ENCODE measurements at places on chromosomes 6 and 20. TPM values are rescaled to one million over a fixed set of nuclear protein-coding genes. Genes with fewer than 3 reads are reported as not detected.

SLC13A3 gene
- not detected for polyA plus RNA-seq

GRCh38 chr6:21201637-21202350 lies 391.8 kb upstream of the SOX4 start:
- no peak for DNase-seq

- DNase-seq: no peak
Observed at GRCh38 chr6:133040094-133040802, 200.9 kb upstream of the EYA4 start.

DNA sequence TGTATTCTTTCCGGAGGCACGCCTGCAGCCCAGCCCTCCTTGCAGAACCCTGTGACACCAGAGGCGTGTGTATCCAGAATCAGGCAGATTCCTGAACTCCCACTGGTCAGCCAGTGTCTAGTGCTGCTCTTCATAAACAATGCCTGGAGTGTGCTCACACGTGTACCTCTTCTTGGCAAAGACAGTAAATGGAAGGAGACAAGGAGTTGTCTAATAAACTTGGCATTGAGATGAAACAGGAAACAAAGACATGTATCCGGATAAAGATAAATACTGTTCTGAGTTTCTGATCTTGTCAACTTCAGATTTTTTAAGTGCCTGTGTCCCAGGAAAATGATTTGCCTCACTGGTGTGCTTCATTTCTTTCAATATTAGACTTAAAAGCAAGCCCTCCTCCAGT lies 1.7 kb downstream of the RPS6KA2 start:
- DNase-seq: no peak

DNA sequence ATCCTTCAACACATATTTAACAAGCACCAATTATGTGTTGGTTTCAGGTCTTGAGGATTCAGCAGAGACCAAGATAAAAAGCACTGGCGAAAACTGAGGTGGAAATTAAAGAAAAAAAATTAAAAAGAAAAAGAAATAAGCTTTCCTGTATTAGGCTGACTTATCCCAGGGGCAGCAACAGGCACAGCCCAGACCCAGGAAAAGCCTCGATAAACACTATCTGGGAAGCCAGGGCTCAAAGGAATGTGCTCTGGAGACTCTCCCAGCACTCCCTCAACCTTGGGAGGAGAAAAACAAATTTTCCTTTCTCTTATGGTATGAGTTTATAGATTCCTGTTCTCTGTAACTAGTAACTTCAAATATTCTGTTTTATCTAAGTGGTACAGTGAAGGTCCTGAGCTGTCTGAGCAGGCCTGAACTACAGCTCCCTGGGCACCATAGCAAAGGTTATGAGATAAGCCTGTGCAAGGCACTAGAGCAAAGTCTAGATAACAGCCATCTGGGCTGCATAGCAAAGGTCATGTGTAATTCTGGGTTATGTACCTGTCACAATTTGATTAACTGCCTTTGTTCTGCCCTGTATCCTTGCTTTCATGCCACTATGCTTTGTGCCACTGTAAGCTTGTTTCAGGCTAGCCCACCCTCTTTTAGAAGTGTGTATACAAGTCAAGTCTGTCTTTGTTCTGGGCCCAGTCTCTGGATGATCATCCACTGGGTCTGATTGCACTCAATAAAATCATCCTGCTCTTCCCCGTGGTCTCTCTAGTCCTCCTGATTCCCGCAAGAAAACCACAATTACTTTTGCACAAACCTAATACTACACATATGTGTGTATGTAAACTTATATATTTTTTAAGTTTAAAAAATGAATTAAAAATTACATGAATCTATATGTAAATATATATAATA lies 54.0 kb downstream of the IL22RA2 start:
- DNase-seq: no peak

DNA sequence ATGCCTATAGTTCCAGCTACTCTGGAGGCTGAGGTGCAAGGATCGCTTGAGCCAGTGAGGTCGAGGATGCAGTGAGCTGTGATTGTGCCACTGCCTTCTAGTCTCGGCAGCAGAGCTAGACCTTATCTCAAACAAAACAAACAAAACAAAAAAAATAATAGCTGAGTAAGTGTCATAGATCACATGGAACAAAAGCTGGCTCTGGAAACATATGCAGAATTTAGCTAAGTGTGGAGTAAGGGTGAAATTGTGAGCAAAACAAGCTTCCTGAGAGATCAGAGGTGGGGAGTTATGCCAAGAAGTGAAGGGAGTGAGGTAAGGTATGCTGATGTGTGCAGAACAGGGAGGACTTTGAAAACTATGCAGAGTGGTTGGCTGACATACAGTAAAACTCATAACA lies 18.7 kb downstream of the SGK1 start:
- DNase-seq: no peak

DNA sequence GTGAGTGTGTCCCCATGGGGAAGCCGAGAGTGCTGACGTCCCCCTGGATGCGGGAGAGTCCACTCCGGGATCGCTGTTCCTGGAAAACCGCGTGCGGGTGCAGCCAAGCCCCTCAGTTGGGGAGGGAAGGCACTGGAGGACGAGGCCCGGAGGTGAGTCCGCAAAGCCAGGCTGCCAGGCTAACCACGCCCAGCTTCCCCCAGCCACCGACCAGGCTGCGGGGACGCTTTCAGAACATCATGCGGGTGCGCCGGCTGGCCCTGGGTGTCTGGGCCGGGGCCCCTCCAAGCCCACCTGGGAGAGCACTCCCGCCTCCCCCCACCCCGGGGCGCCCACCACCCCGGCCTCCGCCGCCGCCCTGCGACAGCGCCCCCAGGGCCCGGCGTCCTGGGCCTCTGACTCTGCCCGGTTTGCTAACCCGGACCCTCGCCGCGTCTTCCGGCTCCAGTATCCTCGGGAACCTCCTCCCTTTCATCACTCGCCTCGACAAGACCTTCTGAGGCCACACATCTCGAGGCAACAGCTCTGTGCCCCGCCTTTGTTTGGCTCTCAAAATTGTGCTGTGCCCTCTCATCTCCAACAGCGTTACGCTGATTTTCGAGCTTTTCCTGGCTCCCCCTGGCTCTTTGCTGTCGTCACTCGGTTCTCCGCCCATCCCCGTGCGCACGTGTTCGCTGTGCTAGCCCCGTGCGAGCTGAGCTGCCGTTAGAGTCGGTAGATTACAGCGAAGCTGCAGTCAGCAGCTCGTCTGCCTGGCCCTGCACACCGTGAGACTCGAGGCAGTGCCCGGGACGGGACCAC lies 47.1 kb upstream of the ENTPD6 start:
- peak; percentile 84 for DNase-seq

GRCh38 chr20:53800883-53801604 lies 207.4 kb upstream of the ZNF217 start:
- no peak for DNase-seq

- no peak for DNase-seq
Observed at GRCh38 chr6:21998582-21998981, 298.3 kb downstream of the PRL start.
